Right forelimb (tissue), 1 donor: ENCODE measurements at places on chromosomes 4 and X.

GRCh38 chr4:41957634-41958033 is 22.4 kb downstream of the TMEM33 start:
- no peak for DNase-seq

DNA sequence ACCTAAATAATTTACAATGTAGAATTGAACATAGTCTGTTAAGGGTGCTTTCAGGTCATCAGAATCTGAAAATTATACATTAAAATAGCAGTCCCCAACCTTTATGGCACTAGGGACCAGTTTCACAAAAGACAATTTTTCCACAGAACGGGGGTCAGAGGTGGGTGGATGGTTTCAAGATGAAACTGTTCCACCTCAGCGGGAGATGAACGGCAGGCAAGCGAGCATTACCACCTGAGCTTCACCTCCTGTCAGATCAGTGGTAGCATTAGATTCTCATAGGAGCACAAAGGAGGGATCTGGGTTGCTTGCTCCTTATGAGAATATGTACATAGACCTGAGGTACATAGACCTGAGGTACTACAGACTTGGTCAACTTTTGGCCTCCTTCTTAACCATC is 29.0 kb downstream of the LRBA start:
- no peak for DNase-seq

DNA sequence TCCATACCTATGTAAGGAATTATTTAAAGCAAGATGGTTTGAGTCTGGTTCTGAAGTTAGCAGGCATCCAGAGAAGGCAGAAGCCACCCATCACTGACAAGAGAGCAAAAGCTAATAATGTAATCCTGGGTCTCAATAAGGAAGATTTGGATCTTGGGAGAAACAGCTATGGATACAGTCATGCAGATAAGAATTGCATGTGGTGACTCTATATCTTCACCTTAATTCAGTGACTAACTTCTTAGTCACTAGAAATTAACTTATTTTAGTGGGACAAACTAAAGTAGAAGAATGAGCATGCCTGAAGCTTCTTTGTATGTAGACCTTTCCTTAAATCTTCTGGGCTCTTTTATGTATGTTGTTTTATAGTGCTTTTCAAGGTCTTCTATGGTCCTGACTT is 66.6 kb downstream of the ATP10D start:
- DNase-seq, result no peak

- no peak for DNase-seq
These were observed 145.1 kb downstream of the COL4A5 start for GRCh38 chrX:108584617-108585211.

GRCh38 chrX:151830911-151831310 is 81.8 kb upstream of the MAGEA4 start:
- no peak for DNase-seq

- no peak for DNase-seq
These were observed 97.5 kb upstream of the CXXC4 start for GRCh38 chr4:104592183-104592582.

DNA sequence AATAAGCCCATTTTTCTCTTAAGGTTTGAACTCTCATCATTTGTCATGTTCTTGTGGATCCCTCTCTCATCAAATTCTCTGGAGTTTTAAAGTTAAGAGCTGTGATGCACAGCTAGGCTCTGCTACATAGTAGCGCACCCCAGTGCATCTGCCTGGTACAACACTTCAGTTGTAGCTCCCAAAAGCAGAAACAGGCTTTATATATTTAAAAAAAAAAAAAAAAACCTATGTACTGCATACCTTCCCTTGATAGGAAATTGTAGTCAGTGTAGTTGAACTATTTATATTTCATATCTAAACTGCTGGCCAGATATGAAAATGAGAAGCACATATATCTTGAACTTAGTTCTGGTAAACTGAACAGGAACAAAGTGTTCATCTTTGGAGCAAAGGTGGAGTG is 131.4 kb downstream of the KLHL13 start:
- DNase-seq, result no peak

DNA sequence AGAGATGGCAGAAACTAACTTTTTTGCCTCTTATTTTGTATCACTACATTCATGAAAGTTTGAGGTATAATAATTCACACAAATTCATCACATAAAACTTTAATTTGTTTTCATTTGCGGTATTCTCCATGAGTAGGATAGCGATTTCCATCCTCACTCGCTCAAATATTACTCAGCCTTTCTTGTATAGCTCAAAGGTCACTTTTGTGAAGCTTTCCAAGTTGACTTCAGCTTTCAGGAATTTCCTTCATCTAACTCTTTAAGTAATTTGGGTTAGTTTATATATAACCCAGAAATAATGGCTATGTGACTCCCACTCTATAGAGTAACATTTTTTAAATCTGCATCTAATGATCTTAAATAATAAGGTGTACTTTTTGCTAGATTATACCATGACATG is 314.4 kb downstream of the IL1RAPL1 start:
- DNase-seq, result no peak

- no peak for DNase-seq
These were observed 941.5 kb downstream of the DMD start for GRCh38 chrX:32269866-32270265.

- DNase-seq, result no peak
These were observed 45.8 kb upstream of the PITX2 start for GRCh38 chr4:110668463-110669235.

DNA sequence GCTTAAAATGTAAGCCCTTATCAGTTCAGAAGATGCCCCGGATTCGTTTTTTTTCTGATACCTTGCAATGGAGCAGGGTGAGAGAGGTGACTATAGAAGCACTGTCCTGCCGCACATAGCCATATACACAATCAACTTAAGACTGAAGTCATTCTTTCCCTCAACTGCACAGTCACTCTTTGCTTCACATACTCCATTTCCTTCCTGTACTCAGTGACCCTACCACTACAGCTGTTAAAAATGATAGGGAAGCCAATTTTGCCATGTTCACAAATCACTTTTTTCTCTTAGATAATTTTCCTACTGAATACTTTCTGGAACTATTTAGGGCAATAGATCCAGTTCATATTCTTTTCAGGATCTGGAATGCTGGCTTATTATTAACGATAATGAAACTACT is 300.0 kb downstream of the ANK2 start:
- DNase-seq, result no peak

GRCh38 chrX:115696939-115697338 is 136.0 kb downstream of the PLS3 start:
- no peak for DNase-seq

DNA sequence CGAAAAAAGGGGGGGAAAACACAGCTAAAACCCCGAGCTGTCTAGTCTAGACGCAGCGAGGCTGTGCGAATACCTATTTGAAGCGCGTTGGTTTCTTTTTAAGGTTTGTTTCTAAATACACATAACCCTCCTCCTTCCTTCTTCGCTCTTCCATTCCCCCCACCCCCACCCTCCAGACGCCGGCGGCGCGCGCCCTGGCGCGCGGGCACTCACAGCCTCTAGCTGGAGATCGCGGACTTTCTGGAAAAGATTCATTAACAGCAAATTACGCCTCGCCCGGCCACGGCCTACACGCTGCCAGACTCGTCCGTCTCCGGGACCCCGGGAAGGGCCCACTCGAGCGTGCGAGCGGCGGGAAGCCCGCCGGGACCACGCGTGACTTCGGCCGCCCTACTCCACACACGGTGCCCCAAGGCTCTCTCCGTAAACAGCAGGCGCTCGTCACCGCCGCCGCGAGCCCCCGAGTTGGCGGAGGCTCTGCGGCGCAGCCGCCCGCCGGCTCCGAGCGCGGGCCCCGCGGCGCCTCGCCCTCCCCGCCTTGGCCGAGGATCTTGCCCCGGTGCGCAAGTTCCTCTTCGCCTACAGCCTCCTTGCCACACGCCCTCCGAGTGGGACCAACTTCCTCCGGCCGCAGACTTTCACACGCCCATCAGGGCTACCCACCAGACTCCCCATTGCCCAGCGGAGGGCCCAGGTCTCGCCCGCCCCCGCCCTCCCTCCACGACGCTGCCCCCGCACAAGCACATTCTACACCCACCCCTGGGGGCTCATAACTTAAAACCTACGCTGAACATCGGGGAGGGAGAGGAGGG is 2.0 kb downstream of the BCOR start:
- DNase-seq, result peak; percentile 56

DNA sequence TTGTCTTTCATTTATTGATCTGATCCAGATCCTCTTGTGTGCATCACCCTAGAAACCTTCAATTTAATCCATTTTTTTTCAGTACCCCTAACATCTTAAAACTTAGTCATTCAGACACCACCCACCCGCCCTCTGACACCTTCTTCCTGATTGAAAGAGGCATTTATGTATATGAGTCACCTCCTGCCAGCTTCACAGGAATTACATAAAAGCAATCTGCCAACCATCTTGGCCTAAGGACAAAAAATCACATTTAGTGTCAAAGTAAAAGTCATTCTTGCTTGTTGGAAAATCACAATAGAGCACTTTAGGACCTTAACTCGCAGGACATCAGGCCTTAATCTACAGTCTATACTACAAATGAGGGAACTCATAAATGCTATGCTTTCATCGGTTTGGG is 52.1 kb downstream of the NDST3 start:
- DNase-seq, result no peak

DNA sequence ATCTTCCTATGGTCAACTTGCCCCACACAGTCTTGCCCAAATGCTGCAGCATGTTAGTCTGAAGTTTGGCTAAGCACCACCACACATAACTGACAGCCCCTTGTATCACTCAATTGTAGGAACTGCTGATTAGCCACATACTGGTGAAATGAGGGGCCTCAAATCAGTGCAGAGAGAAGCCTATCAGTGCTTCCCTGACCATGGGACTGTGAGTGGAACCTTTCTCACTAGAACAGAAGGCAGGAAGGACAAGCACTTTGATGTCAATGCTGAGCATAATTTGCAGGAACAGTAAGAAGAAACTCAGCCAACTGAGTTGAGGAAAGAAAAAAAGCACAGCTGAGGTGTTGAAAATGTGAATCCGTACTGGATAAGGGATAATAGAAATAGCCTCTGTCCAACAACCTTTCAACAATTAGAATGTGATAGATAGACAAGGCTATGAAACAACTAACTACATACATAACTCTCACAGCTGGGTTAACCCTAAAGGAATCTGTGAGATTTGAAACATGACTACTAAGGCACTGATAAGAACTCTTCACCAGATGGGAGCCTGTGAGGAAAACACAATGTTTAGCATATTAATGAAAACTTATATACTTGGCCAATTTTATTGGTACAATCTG is 136.6 kb upstream of the SH3RF1 start:
- DNase-seq, result no peak

DNA sequence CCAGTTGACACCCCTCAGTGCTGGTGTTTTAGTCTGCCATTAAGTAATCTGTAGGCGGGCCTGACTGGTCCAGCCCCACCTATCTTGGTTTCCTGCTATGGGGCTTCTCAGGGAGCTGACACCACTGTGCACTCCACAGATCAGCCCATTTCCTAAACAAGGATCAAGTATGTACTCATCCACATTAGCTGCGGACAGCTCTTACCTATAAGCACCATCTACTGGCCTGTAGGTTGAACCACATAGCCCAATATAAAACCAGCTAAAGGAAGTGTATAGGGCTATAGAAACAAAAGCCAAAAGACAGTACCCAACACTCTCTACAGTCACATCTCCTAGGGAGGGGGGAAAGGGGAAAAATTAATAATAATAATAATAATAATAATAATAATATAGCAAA is 353.5 kb upstream of the CXorf51B start:
- no peak for DNase-seq

DNA sequence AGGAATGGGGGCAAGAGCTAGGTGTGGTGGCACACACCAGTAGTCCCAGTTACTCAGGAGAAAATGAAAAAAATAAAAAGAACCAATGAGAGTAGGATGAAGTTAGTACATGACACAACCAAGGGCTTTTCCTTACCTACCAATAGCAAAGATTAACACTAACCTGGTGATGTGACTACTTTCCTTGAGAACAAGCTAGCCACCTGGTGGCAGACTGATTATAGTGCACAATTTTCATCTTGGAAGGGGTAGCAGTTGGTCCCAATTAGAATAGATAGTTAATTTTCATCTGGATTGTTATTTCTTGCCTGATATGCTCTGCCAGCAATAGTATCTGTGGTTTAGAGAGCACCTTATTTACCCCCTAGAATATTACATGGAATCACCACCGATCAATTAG is 1216.8 kb upstream of the PABPC4L start:
- no peak for DNase-seq
